ENCODE measurements at places on chromosomes 1 and 21. TPM values are rescaled to one million over a fixed set of nuclear protein-coding genes. Genes with fewer than 3 reads are reported as not detected.

Gene STIL
- 12.3 TPM for total RNA-seq

DNA sequence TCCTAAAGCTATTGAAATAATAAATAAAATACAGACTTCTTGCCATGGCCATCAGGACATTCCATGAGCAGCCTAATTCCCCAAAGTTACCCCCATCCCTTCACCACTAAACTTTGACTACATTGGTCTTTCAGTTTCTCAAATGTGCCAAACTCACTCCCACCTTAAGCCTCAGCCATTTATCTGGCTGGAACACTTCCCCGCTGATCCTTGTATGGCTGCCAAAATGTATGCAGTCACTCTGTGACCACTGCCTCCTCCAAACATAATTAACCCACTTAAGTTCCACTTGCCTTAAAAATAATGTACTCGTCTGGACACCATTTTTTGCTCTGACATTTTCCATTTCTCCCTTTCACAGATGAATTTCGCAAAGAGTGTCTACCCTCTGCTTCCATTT, 407.4 kb downstream of the NTNG1 start:
- DNase-seq: no peak

Gene ALPL
- total RNA-seq: 0.59 TPM

DNA sequence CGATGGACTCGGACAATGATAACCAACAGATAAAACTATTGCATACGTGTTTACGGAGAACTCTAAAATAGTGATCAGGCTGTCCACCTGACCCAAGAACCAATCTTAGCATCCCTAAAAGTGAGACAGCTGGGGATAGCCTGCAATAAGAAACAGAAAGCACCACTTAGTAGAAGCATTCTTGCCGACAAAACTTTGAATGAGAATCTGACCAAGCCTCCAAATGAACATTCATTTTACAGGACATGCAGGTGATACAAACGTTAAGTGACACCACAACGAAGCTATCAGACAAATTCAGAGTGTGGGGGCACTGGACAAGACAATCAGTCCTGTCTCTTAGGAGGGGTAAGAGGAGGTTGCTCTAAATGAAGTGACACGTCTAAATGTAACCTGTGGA, 1.2 kb downstream of the PSMG1 start:
- no peak for DNase-seq

DNA sequence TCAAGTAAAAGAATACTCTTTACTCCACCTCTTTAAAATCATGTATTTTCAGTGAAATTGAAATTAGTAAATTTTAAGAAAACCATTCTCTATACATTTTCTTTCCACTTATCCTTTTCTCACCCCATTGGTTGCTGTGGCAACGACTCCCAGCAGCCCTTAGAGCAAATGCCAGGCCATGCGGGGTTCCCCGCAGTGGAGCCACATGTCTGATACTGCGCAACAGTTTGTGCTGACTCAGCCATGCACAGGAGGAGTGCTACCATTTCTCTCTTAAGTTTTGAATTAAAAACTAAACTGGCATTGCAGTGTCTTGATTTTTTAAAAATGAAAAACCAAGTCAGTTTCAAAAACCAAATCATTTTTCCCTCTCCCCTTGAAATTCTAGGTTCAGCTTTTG, 214.1 kb upstream of the L1TD1 start:
- DNase-seq: no peak

Gene CIART
- 10.6 TPM for total RNA-seq

DNA sequence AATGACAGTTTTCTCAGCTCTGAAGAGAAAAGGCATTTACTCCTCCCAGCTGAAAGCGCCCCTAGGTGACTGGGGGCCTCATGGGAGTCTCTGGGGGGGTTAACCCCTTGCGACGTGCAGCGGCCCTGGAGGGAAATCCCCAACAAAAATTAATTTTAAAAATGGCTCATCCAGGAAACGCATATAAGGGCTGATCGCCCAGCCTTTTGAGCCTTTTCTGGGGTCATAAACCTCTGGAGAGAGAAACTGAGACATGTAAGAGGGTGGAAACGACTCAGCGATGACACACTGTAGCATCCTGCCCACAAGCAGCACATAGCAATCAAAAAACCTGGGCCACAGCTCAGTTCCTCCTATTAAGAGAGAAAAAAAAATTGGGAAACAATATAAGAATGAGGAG, 20.4 kb upstream of the HPDL start:
- DNase-seq: no peak

GRCh38 chr1:53669621-53670191, 69.3 kb downstream of the GLIS1 start:
- no peak for DNase-seq

- no peak for DNase-seq
Observed at GRCh38 chr1:72037745-72038343, 244.5 kb downstream of the NEGR1 start.

Gene VANGL2
- total RNA-seq: 55.5 TPM

DNA sequence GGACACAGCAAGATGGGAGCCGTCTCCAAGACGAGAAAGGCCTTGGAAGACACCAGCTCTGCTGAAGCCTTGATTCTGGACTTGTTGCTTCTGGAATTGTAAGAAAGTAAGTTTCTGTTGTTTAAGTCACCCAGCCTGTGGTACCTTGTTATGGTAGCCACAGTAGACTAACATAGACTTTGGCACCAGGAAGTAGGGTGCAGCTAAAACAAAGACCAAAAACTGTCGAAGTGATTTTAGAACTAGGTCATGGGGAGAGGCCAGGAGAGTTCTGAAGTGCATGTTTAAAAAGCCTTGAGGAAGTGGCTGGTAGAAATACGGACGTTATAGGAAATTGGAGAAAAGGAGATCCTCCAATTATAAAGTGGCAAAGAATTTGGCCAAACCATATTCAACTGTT, 28.5 kb downstream of the ZNF496 start:
- DNase-seq: no peak

Measured in mesothelial cell of epicardium (in vitro differentiated cells).